ENCODE measurements at places on chromosomes 5 and 9.
A peak's percentile ranks its signal among the peaks of the same experiment; 100 is the strongest.

DNA sequence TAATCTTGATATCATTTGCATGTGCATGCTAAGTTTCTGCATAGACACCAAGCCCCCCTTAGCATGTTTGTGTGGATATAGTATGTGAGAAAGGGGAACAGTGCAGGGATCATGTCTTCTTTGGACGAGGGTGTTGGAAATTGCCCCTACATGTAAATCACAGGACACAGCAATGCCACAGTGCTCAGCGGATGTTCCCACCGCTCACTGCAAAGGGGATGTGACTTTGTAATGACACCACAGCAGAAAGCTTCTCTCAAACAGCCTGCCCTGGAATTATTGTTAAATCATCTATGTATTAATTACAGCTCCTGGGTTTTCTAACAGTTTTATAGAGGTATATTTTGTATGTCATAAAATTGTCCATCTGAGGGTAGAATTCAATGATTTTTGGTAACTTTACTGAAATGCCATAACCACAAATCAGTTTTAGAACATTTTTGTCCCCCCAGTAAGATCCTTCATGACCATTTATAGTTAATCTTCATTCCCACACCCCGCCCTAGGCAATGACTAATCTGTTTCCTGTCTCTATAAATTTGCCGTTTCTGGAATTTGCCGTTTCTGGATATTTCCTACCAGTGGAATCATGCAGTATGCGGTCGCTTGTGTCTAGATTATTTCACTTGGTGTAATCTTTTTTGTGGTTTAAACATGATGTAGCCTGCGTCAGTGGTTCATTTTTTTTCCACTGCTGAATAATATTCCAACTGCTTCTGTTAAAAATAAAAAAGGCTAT lies 648.5 kb upstream of the WWC1 start:
- no peak for DNase-seq
- H3K27me3 ChIP-seq, result no peaks in the 10 kb centered on the region
- H3K36me3 ChIP-seq, result no peaks in the 10 kb centered on the region
- no peak overlapping the region for H3K4me3 ChIP-seq

DNA sequence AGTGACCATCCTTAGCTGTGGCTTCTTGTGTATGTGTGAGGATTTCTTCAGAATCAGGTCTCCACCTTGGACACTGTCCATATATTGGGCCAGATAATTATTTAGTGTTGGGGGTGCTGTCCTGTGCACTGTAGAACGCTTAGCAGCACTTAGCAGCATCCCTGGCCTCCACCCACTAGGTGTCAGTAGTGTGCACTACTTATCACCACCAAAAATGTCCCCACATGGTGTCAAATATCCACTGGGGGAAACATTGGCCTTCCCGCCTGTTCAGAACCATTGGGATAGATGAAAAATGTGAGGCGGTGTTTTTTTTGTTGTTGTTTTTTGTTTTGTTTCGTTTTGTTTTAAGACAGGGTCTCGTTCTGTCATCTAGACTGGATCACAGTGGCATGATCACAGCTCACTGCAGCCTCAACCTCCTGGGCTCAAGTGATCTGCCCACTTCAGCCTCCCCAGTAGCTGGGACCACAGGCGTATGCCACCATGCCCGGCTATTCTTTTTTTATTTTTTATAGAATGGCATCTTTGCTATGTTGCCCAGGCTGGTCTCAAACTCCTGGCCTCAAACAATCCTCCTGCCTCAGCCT lies 67.7 kb downstream of the TENT4A start:
- H3K36me3 ChIP-seq, result no peaks in the 10 kb centered on the region
- no peaks in the 10 kb centered on the region for H3K4me1 ChIP-seq
- H3K27me3 ChIP-seq, result no peaks in the 10 kb centered on the region
- H3K27ac ChIP-seq, result no peak overlapping the region
- DNase-seq, result no peak

- peaks cover 5% of the 10 kb centered on the region for H3K36me3 ChIP-seq
- peak overlapping the region; percentile 25 for H3K27ac ChIP-seq
- peak overlapping the region; percentile 19 for H3K4me3 ChIP-seq
- H3K4me1 ChIP-seq, result peaks cover 38% of the 10 kb centered on the region
- H3K27me3 ChIP-seq, result no peaks in the 10 kb centered on the region
- no peak for DNase-seq
Observed at GRCh38 chr5:177371120-177372033, 12.9 kb upstream of the SLC34A1 start.

GRCh38 chr5:74946471-74946870 lies 80.3 kb upstream of the FAM169A start:
- H3K4me1 ChIP-seq, result no peaks in the 10 kb centered on the region
- H3K4me3 ChIP-seq, result no peak overlapping the region
- H3K27ac ChIP-seq, result no peak overlapping the region
- H3K36me3 ChIP-seq, result no peaks in the 10 kb centered on the region

DNA sequence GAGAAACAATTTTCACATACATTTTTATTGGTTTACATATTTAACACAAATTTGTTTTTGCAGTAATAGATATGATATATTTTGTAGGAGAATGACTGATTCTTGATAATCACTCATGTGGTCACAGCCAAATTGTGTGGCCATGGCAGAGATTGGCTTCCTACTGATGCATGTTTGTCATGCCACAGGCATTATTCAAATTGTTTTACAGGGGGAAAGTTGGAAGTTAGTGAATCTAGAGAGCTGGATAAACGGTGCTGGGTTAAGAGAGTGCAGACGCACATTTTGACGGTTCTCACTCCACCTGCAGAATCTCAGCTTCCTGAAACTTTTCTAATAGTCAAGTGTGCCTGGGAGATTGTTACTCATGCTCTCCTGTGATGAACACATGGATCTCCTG lies 91.1 kb upstream of the FBN2 start:
- H3K4me1 ChIP-seq, result no peaks in the 10 kb centered on the region
- no peak overlapping the region for H3K27ac ChIP-seq
- H3K27me3 ChIP-seq, result no peaks in the 10 kb centered on the region

DNA sequence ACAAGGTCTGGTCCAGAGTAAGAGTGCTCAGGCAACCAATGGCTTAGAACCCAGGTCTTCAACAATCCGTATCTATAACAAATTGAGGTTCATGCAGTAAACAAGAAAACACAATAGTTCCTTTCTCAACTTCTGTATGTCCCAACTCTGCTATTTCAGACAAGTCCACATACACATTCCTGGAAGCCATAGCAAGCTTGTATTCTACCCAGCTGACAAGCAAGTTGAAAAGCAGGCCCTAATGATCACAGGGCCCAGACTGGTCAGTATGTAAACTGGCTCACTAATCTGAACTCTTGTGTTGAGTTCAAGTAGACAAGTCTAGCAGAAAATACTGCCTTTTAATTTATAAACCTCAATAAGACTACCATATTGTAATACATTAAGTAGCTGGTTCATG lies 26.9 kb downstream of the FNIP1 start:
- no peak overlapping the region for H3K4me3 ChIP-seq
- no peaks in the 10 kb centered on the region for H3K27me3 ChIP-seq

DNA sequence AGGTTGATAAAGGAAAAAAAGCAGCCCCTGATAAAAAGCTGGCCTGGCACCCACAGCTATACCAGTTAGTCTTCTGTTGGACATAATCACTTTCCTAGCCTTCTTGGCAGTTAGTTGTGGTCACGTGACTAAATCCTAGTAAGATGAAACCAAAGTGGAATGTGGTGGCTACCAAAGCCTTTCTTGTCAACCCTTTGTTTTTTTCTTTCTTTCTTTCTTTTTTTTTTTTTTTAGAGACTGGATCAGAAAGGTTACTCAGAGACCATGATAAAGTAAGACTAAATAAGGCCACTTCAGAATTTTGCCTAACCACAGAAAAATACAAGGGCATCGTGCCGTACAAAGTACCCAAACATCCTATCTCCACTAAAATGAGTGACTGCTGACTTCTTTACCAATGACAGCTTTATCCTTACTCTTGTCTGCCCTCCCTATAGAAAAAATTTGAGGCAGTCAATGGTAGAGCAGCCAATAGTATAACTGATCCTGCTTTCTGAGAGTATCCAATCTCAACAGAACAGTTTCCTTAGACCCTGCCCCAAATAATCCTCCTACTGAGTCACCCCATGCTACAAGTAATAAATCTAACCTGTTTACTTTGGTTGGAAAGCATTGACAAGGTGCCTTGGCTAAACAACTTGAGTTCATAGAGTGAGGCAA lies 14.2 kb upstream of the KIF27 start:
- no peaks in the 10 kb centered on the region for H3K27me3 ChIP-seq
- DNase-seq, result peak; percentile 23
- H3K4me1 ChIP-seq, result peaks cover 7% of the 10 kb centered on the region
- H3K36me3 ChIP-seq, result no peaks in the 10 kb centered on the region

DNA sequence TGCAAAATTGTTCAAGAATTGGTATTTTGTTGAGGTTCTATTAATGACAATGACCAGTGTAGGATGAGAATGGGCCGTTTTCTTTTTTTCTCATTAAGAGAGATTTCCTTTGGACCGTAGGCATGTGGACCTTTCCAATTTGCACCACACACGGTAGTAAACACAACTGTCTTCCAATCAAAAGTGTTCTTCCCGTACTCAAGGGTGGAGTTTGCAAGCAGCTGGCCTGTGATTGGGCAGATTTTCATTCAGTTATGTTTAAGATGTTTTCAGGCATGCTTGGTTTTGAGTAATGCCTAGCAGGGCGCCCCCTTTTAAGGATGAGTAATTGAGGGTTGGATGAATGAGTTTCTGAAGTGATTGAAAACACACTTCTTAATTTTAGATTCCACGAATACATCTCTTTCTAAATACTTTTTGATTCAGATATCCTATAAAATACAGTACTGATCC lies 2.5 kb downstream of the KDM3B start:
- H3K27me3 ChIP-seq, result no peaks in the 10 kb centered on the region
- H3K4me3 ChIP-seq, result peak overlapping the region; percentile 86
- peaks cover 22% of the 10 kb centered on the region for H3K4me1 ChIP-seq
- H3K36me3 ChIP-seq, result peaks cover 2% of the 10 kb centered on the region
- H3K27ac ChIP-seq, result no peak overlapping the region

DNA sequence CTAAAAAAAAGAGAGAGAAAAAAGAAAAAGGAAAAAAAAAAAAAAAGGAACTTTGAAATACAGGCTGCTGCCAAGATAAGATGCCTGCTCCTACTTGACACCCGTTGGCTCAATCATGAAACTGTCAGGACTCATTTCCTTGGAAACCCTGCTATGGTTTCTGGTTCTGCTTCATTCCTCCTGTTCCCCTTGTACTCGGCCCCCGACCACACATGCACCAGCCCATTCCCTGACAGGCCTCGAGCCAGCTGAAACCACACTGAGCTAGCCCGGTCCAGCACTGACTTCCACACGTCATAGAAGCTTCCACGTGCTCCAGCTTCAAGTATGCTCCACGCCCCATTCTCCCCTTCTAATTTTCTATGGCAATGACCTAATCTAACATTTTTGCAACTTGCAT lies 93.2 kb downstream of the MYO10 start:
- DNase-seq, result peak; percentile 68
- no peak overlapping the region for H3K27ac ChIP-seq
- no peak overlapping the region for H3K4me3 ChIP-seq
- no peaks in the 10 kb centered on the region for H3K36me3 ChIP-seq

- no peak for DNase-seq
- no peak overlapping the region for H3K27ac ChIP-seq
- H3K27me3 ChIP-seq, result no peaks in the 10 kb centered on the region
- no peaks in the 10 kb centered on the region for H3K4me1 ChIP-seq
Observed at GRCh38 chr9:113734826-113735225, 141.3 kb upstream of the ZNF618 start.

DNA sequence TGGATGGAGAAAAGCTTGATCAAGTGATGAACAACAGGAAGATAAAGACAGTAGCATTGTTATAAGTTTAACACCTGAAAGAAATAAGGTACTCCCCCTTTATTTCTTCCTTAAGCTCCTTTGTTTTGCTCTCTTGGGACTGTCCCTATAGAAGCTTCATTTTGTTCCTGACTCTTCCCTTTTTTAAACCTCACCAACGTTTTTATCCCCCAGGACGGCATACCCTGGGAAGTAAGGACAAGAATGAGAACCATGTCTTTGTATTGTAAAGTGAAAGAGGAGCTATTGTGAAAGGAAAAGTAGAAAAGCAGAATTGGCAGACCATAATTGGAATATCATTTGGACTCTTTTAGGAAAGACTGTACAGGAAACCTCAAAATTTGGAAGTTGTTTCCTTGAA lies 1368.6 kb upstream of the C9orf72 start:
- H3K36me3 ChIP-seq, result no peaks in the 10 kb centered on the region
- no peak overlapping the region for H3K27ac ChIP-seq
- H3K27me3 ChIP-seq, result no peaks in the 10 kb centered on the region
- H3K4me3 ChIP-seq, result no peak overlapping the region
- no peak for DNase-seq
- no peaks in the 10 kb centered on the region for H3K4me1 ChIP-seq

DNA sequence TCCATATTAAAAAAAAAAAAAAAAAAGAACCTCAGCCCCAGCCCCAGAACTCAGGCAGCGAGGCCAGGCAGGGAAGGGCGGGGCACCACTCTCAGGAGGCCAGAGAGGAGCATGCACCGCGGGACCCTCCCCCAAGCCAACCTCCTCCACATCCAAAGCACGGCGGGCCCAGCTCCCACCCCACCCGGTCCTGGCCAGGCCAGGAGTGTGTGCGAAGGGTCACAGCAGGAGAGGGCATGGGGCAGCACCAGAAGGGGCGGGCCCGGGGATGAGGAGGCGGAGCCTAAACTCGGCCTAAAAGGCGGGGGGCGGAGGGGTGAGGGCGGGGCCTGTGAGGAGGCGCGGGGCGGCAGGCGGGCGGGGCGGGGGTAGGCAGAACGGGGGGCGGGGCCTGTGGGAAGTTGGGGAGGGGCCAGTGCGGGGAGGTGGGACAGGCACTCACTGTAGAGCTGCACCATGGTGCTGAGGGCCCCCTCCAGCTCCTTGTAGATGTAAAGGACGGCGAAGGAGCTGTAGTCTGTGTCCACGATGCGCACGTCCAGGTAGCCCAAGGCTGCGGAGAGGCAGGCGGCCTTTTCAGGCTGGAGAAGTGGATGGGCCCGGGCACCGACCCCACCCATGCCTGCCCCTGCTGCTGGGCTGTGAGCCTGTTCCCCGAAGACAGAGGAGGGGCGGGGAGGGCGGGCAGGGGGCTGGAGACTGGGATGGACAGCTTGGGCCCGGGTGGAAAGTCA lies 1.2 kb downstream of the LCN15 start:
- H3K4me3 ChIP-seq, result no peak overlapping the region
- no peak overlapping the region for H3K27ac ChIP-seq
- no peaks in the 10 kb centered on the region for H3K36me3 ChIP-seq
- DNase-seq, result peak; percentile 84

DNA sequence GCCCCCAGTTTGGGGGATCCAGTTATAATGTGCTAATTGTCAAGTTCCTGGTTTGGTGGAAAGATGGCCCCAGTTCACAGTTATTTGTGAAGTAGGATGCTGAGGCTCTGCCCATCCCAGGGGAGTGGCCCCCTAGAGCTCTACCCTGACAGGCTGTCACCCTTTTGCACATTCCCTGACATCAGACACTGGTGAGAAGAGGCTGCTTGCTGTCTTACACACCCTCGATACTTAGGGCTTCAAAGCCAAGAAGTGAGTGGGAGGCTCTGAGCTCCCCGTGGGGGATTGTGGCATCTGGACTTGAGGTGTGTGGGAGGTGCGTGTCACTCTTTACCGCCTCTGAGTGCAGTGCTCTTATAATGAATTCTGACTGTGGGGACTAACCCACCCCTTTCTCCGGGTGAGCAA lies 168.5 kb downstream of the DOCK2 start:
- no peak for DNase-seq
- H3K4me1 ChIP-seq, result no peaks in the 10 kb centered on the region
- peak overlapping the region; percentile 11 for H3K27ac ChIP-seq
- H3K36me3 ChIP-seq, result peaks cover 52% of the 10 kb centered on the region
